ENCODE measurements at places on chromosomes 1 and 21.

DNA sequence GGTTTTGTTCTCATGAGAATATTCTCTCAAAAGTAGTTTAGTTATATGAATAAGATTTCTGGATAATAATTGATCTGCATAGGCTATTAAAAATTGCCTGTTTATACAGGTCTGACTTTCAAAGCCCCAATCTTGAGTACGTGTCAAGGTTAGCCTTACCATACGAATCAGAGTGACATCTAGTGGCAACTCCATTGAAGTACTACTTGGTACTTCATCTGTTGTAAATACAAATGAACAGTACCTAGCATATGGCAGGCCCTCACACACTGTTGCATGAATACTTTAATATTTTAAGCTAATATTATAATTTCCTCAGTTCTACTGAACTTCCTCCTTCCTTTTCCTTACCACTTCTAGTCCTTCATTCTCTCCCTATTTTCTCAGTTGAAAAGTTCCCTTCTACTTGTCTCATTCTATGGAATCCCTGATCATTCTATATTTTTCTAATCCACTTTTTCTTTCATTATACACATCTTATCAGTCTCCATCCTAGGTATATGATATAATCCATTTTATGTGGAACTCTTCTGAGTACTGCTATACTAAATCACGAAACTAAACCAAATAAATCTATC, 101.2 kb downstream of the AKT3 start:
- no peak for DNase-seq

GRCh38 chr1:230141021-230141648, 74.1 kb downstream of the GALNT2 start:
- no peak for DNase-seq

- DNase-seq, result no peak
Observed at GRCh38 chr1:205809942-205810345, 3.1 kb downstream of the SLC41A1 start.

DNA sequence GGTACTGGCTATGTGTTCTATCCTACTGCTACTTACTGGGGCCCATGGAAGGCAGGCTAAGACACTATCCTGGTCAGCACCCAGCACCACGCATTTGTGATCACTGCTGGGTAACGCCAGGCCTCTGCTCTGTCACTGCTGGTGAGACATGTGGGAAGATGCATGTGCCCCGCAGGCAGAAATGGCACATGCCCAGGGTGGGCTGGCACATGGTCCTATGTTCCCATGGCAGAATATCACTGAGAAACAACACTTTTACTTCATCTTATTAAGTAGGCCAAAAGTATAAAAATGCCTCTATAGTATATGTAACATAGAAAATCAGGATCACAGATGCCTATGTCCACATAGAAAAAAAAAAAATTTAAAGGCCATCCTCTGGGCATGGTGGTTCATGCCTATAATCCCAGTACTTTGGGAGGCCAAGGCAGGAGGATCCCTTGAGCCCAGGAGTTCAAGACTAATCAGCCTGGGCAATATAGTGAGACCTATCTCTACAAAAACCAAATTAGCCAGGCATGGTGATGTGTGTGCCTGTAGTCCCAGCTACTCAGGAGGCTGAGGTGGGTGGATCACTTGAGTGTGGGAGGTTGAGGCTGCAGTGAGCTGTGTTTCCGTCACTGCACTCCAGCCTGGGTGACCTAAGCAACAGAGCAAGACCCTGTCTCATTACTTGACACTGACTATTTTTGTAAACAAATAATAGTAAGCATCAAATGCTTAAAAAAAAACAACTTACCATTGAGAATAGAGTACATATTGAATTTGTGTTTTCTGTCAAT, 11.5 kb downstream of the DDX59 start:
- no peak for DNase-seq

DNA sequence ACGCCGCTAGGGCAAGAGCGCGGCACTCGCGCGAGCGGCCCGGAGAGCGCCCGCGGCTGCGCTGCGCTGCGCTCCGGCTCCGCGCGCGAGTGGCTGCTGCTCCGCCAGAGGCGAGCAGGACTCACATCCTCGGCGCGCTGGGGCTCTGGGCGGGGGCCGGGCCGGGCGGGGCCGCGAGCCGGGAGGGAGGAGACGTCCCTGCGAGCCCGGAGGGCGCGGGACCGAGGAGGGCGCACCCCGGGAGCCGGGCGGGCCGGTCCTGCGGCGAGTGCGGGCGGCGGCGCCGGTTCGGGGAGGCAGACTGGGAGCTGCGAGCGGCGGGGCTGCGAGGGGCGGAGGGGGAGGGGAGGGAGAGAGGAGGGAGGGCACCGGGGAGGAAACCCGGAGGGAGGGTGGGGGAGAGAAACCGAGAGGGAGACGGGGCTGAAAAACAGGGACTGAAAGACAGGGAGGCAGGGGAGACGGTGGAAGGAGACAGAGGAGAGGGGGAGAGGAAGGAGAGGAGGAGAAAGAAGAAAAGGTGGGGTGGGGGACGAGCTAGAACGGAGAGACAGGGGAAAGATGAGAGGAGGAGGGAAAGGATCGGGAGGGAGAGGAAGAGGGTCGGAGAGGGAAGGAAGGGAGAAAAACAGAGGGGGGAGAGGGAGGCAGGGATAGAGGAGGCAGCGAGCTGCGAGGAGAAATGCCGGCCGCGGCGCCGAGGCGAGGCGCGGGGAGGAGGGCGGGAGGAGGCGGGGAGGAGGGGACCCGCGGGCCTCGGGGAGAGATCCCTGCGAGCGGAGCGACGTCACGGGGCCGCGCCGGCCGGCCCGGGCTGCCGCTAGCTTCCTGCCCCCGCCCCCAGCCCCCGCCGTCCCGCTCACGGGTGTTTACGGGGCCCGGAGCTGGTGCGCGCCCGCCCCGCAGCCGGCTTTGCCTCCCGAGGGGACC, at the start of gene CAMK2N1:
Gene CAMK2N1, minus strand, starts transcription at position 684 of the 930 bp plus-strand sequence. CDS start 831 bp downstream, outside the sequence.
- DNase-seq, result peak; percentile 25

GRCh38 chr1:203150511-203151297, 23.2 kb downstream of the ADORA1 start:
- no peak for DNase-seq

- DNase-seq, result no peak
Observed at GRCh38 chr21:39658066-39658465, 45.3 kb downstream of the B3GALT5 start.

GRCh38 chr1:174414203-174414602, 33.6 kb upstream of the GPR52 start:
- DNase-seq, result no peak

- DNase-seq, result peak; percentile 31
Observed at GRCh38 chr21:46153247-46154154, 1.9 kb downstream of the FTCD start.

DNA sequence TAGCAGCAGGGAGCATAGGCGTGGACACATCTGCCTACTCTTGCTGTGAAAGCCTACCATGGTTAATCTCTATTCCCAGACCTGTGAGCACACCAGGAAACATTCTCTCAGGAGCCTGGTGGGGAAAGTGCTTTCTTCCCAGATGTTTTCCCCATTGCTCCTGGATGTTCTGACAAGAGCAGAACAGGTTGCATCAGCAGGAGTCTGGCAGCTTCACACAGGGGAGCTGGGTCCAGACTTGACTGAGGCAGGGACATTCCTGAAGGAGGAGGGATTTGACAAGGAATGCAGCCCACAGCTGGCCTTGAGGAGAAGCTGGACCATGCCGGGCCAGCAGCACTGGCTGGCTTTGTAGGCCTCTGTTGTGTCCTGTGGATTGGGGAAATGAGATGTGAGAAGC, 21.0 kb upstream of the ARTN start:
- no peak for DNase-seq

DNA sequence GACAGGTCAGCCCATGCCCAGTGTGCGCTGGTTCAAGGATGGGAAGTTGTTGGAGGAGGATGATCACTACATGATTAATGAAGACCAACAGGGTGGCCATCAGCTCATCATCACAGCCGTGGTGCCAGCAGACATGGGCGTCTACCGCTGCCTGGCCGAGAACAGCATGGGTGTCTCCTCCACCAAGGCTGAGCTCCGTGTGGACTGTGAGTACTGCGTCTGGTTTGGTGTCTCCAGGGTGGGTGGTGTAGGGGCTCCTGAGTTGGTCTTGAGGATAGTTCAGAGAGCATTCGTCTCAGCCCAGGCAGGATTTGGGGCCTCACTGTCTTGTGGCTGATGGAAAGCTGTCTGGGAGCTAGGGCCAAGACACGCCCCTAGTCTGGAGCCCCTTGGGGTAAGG, 83.2 kb downstream of the TRIM11 start:
- DNase-seq, result no peak

- DNase-seq, result no peak
Observed at GRCh38 chr21:25161571-25161970, 445.7 kb downstream of the MRPL39 start.

DNA sequence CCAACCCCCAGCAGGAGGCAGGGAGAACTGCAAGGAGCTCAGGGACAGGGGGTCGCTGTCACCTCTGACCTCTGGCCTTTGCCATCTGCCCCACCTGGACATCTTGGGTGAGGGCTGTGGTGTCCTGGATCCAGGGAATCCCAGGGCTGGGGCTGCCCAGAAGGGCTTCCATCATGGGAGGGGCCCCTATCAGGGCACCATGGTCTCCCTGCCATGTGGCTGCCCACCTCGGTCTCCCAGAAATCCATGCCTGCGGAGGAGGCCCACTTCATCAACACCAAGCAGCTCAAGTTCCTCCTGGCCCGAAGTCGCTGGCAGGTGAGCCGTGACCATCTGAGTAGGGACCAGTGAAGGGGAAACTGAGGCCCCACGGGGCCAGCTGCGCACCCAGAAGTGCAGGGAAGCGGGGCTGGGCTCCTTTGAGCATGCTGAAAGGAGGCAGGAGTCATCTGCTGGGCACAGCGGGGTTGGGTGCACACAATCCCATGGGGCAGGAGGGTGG, 36.1 kb downstream of the TRIM11 start:
- DNase-seq, result no peak

GRCh38 chr1:203682473-203683383, 56.1 kb downstream of the ATP2B4 start:
- DNase-seq, result no peak

DNA sequence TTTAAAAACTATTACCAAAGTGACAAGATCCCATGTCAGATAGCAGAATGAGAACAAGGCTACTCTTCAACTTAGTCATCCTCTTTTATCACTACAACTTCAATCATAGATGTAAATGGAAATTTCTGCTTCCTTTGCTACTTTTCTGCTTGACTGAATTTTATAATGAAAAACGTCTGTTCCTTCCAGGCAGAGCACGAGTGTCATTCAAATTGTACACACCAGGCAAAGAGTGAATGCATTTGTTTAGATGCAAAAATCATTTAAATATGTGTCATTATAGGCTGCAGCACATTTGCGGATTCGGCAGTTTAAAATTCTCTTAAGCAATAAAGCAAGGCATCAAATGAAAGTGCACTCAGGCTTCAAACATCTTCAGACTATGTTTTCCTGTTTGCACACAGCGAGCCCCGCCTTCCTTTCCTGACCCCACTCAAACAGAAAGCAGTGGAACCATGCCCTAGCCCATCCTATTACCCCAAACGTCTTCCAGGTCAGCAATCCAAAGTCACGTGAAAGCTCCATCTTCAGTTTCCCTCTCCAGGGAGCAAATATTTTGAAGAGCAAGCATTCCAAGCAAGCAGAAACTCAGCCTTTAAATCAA, 99.6 kb downstream of the APP start:
- no peak for DNase-seq

GRCh38 chr1:20558191-20558590, 5.8 kb downstream of the FAM43B start:
- DNase-seq, result no peak

DNA sequence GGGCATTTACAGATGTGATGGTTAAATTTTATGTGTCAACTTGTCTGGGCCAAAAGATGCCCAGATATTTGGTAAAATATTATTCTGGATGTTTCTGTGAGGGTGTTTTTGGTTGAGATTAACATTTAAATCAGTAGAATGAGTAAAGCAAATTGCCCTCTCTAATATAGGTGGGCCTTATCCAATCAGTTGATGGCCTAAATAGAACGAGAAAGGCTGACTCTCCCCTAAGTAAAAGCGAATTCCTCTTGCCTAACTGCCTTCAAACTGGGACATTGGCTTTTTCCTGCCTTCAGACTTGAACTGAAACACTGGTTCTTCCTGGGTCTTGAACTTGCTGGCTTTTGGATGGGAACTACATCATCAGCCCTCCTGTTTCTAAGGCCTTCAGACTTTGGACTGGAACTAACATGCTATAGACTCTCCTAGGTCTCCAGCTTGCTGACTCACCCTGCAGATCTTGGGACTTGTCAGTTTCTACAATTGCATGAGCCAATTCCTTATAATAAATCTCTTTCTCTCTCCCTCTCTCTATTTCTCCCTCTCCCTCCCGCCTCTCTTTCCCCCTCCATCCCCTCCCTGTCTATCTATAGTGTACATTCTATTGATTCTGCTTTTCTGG, 10.2 kb upstream of the NAV1 start:
- DNase-seq, result no peak

DNA sequence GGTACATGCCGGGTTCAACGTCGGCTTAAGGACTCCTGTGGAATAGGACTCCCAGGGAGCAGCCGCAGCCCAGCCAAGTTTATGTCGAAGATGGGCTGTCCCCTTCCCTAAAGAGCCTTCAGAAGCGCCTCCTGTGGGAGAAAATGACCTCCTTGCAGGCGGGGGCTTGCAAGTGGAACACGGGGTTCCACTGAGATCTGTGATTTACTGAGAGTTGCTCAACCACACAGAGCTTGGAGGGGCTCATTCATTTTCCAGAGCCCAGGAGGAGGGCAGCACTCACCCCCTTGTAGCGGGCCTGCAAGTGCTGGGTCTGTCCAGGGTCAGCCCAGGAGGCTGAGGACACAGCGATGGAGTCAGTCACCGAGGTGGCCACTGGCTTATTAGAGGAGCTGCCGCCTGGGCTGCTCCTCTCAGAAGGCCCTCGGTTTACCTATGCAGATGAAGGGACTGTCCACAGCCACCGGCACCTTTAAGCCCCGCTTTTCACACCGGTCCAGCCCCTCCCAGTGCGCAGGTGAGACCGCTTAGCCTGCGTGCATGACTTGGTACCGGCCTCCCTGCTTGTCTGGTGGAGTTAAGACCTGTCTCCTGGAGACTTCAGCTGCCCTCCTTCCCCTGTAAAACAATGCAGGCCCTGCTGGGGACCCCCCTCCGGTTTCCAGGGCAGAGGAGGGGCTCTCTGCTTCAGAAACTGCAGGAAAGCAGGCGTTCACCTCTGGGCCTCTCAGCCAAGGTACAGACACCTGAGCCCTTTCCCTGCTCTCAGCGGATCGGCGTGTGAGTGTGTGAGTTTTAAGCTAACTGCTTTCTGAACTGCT, 57.5 kb downstream of the ATP5PO start:
- no peak for DNase-seq

GRCh38 chr1:111370871-111371270, 56.7 kb downstream of the OVGP1 start:
- DNase-seq, result no peak

- no peak for DNase-seq
Observed at GRCh38 chr1:99218572-99218971, 45.7 kb upstream of the PLPPR4 start.

- DNase-seq, result no peak
Observed at GRCh38 chr21:25406887-25407579, 200.2 kb downstream of the MRPL39 start.

GRCh38 chr1:28882009-28882628, 32.2 kb upstream of the EPB41 start:
- DNase-seq, result peak; percentile 64

GRCh38 chr1:76302711-76303339, 228.3 kb downstream of the ST6GALNAC3 start:
- no peak for DNase-seq

Data from stimulated activated CD8-positive, alpha-beta memory T cell treated with anti-CD3 and anti-CD28 coated beads, Interleukin-7, amount 100 ng/mL, for 1 hour (primary cell).